ENCODE measurements at places on chromosomes 13 and 19.
A peak's percentile ranks its signal among the peaks of the same experiment; 100 is the strongest.

GRCh38 chr13:39322836-39323585, 280.0 kb downstream of the LHFPL6 start:
- no peak for DNase-seq

GRCh38 chr19:56838909-56839651, 1.4 kb downstream of the PEG3 start:
- no peak for DNase-seq

DNA sequence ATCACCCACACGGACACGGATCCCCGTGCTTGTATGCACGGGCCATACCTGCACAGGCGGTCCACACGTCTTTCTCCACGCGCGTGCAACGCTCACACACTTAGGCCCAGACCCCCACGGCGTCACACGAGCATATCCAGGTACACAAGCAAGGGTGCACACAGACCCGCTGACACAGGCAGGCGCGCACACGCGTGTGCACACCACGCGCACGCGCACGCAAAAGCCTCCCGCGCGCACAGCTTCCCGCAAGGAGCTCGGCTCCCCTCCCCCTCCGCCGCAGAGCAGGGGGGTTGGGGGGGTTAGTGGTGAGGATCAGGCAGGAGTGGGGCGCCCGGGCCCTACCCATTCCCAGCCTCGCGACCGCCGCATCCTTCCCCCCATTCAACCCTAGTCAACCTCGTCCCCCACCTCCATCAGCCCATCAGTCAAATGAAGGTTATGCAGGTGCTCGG, 407 bp downstream of the RAB3A start:
- peak; percentile 72 for DNase-seq

DNA sequence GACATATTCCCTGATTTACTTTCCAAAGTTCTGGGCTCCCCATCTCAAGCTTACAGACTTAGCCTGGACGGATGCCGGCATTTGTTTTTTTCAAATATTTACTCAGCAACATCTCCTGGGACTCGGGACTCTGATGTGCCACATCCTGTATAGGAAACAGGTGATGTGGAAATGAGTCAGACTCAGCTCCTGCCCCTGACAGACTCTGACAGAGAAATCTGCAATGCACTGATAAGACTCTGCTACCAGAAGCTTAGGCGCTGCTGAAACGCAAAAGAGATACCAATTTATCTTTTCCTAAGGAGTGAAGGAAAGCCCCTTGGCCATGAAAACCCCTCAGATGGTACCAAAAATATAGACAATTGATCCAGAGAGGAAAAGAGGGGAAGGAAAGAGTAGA, 16.2 kb downstream of the LAIR2 start:
- DNase-seq, result no peak

GRCh38 chr13:50494138-50494537, 349.4 kb downstream of the DLEU7 start:
- no peak for DNase-seq

GRCh38 chr19:16470911-16471811, 609 bp downstream of the EPS15L1 start:
- DNase-seq, result peak; percentile 13

- DNase-seq, result no peak
Measured at GRCh38 chr13:109764470-109765291, 21.7 kb downstream of the IRS2 start.

GRCh38 chr19:53365899-53366493, 491 bp downstream of the ZNF525 start:
- no peak for DNase-seq

DNA sequence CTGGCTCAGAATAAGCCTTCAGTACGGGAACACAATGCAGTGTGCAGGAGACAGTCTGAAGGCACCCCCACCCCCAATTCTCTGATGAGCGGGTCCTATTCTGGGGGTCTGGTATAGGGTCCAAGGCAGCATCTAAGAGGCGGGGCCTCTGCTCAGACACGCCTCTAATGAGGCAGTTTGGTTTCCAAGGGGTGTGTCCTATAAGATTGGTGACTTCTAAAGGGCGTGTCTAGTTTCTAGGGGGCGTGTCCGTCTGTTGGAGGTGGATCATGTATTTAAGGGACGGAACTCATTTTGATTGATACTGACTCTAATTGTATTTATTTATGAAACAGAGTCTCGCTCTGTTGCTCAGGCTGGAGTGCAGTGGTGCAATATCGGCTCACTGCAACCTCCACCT, 8.7 kb downstream of the FIZ1 start:
- no peak for DNase-seq

GRCh38 chr19:34256835-34257558, 2.6 kb downstream of the GARRE1 start:
- DNase-seq, result no peak

- no peak for DNase-seq
Measured at GRCh38 chr13:111403266-111403665, 82.8 kb downstream of the TEX29 start.

- no peak for DNase-seq
Measured at GRCh38 chr19:12840091-12841079, 2.1 kb downstream of the MAST1 start.

DNA sequence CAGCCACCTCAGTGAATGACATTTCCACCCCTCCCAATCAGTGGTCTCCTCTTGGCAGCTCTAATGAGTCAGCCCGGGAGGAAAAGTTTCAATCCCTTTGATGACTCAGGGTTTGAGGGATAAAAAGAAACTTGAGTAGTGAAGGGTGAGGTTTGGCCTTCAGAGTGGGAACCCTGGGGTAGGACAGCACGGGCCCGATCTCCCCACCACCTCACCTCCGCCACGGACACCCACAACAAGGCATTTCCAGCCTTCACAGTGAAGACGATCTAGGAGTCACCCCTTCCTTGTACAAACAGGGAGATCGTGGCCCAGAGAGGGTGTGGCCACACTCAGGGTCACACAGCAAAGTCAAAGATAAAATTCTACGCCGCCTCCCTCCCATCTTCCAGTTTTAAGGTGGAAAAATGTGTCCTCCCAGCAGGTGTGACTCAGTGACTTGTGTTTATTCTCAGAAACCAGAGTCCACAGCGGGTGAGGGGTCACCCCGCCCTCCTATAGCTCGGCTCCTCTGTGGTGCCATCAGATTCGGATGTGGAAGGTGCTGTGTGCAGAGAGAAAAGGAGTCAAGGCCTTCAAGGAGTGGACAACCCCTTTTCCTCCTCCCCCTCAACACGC, 12.3 kb downstream of the CIB3 start:
- no peak for DNase-seq

DNA sequence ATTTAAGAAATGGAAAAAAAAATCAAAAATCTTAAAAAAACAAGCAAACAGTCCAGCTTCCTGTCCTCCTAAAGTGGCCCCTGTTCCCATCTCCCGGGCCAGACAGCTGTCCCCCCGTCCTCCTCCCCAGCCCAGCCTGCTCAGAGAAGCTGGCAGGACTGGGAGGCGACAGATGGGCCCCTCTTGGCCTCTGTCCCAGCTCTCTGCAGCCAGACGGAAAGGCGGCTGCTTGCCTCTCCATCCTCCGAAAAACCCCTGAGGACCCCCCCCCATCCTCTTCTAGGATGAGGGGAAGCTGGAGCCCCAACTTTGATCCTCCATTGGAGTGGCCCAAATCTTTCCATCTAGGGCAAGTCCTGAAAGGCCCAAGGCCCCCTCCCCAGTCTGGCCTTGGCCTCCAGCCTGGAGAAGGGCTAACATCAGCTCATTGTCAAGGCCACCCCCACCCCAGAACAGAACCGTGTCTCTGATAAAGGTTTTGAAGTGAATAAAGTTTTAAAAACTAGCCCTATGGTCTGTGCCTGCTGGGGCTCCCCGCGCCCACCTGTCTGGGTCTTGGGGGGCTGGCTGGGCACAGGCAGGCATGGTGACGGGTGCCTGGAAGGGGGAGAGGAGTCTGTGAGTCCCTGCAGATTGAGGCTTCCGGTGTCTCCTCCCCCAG, 3.8 kb downstream of the GADD45GIP1 start:
- peak; percentile 75 for DNase-seq

DNA sequence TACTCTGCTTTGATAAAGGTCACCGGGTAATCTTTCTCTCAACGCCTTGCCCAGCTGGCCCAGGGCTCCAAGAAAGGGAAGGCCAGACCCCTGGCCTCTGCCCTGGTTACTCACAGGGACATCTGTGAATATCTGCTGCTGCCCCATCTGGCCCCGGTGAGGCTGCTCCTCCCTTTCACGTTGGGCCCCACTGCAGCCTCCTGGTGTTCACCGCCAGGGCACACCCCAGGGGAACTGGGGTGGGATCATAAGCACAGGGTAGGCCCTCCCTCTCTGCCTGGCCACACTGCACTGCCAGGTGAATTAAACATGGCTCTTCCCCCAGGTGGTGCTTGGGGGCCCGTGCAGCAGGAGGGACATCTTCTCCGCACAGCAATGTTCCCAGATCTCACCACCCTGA, 12.7 kb downstream of the LAIR1 start:
- DNase-seq, result no peak

DNA sequence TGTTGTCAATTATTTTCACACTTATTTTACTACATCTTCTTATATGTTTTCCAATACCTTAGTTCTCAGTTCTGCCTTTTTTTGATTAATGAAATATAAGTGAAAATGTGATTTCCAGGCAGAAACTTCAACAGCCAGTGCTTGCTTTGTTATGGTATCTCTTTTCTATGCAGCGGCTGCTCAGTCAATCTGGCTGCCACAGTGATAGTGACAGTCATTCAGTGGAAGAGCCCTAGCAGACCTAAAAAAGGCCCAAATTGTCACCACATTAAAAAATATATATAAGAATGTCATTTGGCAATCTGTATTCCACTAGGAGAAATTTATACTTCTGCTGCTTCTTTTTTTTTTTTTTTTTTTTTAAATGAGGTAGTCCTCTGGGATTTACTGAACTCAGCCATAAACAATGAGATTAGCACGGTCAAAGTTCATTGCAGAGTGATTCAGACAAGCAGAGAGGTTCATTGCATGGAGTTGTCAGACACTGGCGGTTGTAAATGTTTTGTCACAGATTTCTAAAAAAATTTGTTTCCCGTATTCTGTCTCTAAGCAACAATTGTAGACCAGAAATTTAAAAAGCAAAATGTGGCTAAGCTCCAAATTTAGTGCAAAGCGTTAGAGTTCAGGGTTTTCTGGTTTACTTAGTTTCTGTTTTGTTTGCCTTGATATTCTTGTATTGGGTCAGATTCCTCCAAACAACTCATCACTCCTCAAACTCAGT, 94.7 kb upstream of the PRR20A start:
- DNase-seq, result no peak

- DNase-seq, result no peak
Measured at GRCh38 chr19:19276386-19276785, 3.3 kb upstream of the TM6SF2 start.

DNA sequence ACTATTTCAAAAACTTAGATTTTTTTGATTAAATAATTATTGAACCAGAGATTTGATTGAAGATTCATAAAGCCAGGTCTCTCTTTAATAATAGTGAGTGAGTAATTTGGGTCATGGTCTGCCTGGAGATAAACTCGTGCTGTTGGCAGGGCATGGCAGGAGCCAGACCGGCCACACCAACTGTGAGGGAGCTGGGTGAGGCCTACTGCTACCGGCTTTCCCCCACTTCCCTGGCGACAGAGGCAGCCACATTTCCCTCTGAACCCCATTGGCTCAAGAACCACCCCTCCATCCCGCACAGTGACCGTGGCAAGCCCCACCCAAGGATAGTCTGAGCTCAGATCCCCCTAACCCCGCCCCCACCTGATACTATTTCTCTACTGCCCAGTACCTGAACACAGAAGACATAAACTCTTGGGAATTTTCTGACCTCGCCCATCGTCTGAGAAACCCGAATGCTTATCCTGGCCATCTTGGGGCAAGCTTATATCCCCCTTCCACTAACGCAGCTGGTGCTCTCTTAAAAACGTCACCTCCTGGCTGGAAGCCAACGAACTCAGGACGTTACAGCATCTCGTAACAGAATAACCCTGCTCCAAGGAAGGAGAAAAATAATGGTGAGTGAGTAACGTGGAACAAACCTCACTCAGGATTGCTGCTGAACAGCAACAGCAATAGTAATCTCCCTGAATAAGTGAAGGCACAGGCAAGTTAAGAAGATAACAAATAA, 627.6 kb upstream of the PCDH9 start:
- no peak for DNase-seq

GRCh38 chr19:48608798-48609263, 2.3 kb downstream of the SPACA4 start:
- peak; percentile 40 for DNase-seq

- no peak for DNase-seq
Measured at GRCh38 chr13:48580896-48581295, 48.0 kb upstream of the RCBTB2 start.

- DNase-seq, result no peak
Measured at GRCh38 chr19:30788105-30788765, 416.1 kb downstream of the ZNF536 start.

GRCh38 chr13:99041337-99041736, 63.5 kb upstream of the DOCK9 start:
- DNase-seq, result no peak

DNA sequence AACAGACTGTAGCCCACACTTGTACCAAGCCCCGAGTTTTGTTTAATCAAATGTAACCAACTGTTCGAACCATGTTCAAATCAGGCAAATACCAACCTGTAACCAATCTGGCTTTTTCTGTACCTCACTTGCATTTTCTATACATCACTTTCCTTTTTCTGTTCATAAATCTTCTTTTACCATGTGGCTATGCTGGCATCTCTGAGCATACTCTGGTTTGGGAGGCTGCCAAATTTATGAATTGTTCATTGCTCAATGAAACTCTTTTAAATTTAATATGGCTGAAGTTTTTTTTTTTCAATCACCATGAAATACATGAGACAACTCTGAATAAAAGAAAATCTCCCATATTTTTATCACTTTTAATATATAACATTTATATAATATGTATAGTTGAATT, 256.1 kb downstream of the SLITRK6 start:
- DNase-seq, result no peak

DNA sequence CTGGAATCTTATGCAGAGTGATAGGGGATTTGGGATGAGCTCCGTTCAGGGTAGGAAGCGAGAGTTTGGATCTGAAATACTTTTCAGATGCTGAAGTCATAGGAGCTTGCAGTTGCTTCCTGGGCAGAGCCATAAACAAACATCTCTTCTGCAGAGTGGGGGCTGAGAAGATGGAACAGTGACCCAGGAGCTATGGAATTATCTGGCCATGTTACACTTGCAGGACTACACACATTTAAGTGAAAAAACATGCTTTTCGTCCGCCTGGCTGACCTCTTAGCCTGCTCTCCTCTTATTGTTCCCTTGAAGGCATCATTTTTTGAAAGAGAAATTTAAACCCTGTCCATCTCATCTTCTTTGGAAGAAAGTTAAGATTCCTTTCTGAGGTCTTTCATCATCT, 40.7 kb downstream of the PSG11 start:
- no peak for DNase-seq

GRCh38 chr13:93227878-93228642, 1.5 kb downstream of the GPC6 start:
- peak; percentile 92 for DNase-seq

DNA sequence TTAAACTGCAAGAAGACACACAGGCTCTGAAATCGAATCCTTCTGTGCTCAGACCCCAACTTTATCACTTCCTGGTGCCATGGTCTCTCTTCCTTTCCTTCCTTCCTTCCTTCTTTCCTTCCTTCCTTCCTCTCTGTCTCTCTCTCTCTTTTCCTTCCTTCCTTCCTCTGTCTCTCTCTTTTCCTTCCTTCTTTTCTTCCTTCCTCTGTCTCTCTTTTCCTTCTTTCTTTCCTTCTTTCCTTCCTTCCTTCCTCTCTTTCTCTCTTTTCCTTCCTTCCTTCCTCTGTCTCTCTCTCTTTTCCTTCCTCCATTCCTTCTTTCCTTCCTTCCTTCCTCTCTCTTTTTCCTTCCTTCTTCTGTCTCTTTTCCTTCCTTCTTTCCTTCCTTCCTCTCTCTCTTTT, 127.2 kb upstream of the CACNA1A start:
- DNase-seq, result no peak

All from NCI-H1092 treated with DMSO at 0.1 percent for 48 hours (cell line).